EH (cell line): ENCODE measurements at places on chromosomes 12 and 14.
A peak's percentile ranks its signal among the peaks of the same experiment; 100 is the strongest.

GRCh38 chr12:54154681-54155186 is 34.1 kb downstream of the SMUG1 start:
- no peak for DNase-seq

DNA sequence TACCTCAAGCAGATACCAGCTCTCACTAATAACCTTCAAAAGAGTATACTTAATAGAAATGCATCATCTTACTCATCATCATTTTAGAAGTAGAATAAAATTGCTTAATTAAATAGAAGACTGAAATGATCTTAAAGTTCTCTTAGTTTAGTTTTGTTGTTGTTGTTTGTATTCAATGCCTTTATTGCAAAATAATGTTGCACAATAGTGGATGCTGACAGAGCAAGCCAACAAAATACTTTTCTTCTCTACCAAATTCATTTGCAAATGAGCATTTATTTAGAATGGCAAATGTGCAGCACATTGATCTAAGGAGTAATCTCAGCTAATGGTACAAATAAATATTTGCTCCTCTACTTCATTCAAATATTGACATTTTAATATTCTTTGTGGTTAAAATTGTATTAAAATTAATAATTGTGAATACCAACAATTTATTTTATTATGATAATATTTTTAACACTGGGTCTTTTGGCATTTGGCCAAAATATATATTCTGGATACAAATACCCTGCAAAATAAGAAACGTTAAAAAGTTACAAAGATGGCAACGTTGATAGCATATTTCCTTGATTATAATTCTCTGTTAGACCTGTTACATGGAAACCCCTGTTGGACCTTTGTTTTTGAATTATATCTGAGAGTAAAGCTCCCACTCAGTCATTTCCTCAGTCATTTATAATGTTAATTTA is 496.1 kb downstream of the RERGL start:
- DNase-seq: no peak

GRCh38 chr14:68708343-68708742 is 84.5 kb downstream of the ZFP36L1 start:
- no peak for DNase-seq

DNA sequence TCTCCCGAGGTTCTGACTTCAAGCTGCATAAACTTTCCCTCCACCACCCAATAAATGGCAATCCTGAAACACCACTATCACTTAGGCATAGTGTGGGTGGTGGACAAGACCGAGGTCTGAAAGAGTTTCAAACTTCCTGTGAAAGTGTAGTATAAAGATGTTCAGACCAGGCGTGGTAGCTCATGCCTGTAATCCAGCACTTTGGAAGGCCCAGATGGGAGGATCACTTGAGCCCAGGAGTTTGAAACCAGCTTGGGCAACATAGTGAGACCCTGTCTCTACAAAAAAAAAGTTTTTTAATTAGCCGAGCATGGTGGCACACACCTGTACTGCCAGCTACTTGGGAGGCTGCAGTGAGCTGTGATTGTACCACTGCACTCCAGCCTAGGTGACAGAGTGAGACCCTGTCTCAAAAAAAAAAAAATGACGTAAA is 61.9 kb downstream of the CCDC92 start:
- DNase-seq: peak; percentile 20

- DNase-seq: peak; percentile 80
These were observed 880 bp upstream of the FLRT2 start for GRCh38 chr14:85528897-85529631.

DNA sequence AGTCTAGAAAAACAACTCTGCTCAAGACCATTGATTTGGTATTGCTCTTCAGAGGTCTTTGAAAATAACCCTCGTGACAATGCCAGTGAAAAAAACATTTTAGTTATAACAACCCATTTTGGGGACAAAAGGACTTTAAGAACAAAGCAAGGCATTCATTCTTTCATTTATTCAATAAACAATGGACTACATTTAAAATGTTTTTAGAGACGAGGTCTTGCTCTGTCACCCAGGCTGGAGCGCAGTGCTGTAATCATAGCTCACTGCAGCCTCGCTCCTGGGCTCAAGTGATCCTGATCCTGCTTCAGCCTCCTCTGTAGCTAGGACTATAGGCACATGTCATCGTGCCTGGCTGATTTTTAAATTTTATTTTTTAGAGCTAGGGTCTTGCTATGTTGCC is 7.7 kb upstream of the KICS2 start:
- no peak for DNase-seq

DNA sequence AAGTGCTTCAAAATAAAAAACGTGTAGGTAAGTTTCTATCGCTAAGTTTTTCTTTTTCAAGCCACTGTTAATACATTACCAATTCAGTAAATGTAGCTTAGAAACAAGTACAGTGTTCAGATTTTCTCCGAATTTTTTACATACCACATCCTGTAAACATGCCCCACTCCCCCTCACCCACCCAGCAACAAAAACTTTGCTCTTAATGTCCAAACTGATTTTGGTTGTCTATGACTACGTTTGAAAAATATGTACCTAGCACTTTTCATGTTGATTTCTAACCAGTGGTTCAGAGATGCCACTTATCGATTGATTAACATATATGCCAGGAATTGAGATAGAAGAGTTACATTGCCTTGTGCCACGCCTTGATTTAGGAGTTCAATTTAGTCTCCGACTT is 663 bp upstream of the LIN7A start:
- no peak for DNase-seq

DNA sequence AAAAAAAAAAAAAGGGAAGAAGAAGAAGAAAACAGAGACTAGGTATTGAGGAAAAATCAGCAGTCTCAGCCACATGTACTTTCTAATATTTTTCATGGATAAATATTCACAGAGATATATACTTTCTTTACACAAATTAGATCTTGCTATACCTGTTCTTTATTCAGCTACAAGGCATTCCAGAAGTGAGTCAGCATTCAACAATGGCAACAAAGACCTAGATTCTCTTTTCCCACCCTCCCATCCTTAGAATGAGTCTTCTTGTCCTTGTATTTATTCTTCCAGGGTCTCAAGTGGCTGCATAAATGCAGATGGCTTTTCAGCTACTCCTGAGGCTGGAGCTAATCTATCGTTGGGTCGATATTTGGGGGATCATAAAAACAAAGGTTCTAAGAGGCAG is 93.0 kb downstream of the NT5DC3 start:
- no peak for DNase-seq

GRCh38 chr12:131164096-131164872 is 210.6 kb downstream of the ADGRD1 start:
- DNase-seq: no peak

- DNase-seq: peak; percentile 50
These were observed 358.6 kb downstream of the EGLN3 start for GRCh38 chr14:33592297-33592696.

DNA sequence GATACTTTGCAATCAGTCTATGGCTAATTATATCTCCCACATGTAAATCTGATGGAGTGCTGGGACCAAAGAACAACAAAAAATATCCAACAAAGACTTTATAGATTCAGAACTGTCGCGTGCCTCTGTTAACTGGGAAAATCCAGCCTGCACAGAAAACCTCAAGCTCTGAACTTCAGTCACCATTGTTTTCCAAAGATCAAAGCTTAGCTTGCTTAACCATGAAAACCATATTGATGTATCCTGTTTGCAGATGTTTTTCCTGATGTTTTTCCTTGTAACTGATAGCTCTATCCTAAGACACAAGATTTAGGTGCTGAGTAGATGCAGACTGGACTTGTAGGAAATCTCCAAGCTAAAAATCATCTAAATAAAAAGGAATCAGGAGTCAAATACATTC is 163.7 kb downstream of the GXYLT1 start:
- DNase-seq: no peak

DNA sequence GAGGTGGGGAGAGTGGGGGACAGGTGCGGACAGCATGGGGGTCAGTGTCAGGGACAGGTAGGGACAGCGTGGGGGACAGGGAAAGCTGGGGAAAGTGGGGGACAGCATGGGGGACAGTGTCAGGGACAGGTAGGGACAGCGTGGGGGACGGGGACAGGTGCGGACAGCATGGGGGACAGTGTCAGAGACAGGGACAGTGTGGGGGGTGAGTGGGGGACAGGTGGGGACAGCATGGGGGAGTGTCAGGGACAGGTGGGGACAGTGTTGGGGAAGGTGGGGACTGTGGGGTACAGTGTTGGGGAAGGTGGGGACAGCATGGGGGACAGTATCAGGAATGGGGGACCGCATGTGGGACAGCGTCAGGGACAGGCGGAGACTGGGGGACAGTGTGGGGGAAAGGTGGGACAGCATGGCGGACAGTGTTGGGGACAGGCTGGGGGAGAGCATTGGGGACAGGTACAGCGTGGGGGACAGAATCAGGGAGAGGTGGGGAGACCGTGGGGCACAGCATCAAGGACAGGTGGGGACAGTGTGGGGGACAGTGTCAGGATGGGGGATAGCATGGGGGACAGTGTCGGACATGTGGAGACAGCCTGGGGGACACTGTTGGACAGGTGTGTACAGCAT is 96.1 kb downstream of the TMEM121 start:
- DNase-seq: no peak

- DNase-seq: peak; percentile 100
These were observed 7.9 kb downstream of the DYNC1H1 start for GRCh38 chr14:101972126-101972866.

GRCh38 chr12:112321245-112321644 is 61.0 kb downstream of the HECTD4 start:
- DNase-seq: no peak

DNA sequence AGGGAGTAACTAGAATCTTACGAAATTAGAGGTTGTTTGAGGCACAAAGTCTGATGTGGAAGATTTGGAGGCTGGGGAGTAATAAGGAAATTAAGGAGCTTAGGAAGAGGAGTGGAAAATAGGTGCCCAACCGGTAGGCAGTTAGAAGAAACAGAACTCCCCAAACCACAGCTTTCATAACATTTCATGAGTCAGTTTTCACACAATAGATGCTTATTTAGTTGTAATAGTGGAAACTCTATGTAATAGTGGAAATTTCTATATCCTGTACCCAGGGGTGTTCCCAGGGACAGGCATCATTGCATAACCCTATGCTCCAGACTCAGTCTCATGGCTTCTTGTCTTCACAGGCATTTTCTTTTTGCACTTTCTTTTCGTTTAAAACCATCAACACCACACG is 8.3 kb downstream of the C3AR1 start:
- DNase-seq: peak; percentile 53

DNA sequence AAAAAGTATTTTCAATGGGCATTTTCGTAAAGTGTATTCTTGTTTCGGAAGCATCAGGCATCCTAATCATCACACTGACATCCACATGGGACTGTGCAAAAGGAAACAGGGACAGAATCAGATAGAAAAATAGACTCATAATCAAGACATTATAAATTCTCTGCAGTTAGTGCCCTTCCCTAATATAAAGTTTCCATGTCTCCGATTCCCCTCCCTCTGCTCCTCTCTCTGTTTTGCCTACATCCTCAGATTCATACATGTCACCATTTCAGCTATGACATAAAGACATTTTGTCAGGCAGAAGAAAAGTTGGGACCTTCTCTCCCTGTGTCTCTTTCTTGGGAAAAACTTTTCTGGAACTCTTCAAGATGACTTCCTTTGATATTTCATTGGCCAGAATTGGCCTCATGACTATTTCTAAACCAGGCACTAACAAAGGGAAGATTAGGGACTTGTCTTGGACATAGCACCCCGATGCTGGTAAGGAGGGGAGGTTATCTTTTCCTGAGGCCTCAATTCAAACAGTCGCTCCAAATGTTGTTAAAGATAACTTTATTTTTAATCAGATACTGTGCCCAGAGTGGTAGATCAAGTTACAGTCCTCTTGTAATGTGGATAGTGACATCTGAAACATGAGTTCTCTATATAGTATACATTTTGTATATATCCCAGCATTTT is 212.1 kb upstream of the BTG1 start:
- no peak for DNase-seq

DNA sequence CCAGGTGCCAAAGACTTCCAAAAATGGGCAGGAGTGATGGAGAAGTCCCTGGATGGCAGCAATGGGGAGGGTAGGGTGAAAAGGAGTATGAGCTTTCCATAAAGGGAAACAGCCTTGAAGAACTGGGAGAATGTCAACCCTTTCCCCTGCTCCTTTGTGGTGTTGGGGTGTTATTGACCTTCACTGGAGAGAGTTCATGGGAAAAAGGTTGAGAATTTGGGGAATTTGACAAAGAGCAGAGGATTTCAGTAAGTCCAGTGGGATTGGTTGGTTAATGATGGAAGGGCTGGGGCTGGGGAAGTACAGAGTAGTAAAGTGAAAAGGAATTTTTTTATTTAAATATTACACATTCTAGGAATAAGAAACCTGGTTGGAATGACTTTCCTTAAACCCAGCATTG is 116.6 kb downstream of the ERC1 start:
- DNase-seq: peak; percentile 81

GRCh38 chr14:59331217-59331616 is 134.0 kb downstream of the GPR135 start:
- no peak for DNase-seq
